Right ventricle myocardium inferior (tissue), 1 donor: ENCODE measurements at places on chromosomes 16 and 17. TPM values are rescaled to one million over a fixed set of nuclear protein-coding genes. Genes with fewer than 3 reads are reported as not detected.

GRCh38 chr16:50519602-50520001 lies 28.6 kb upstream of the NKD1 start:
- DNase-seq, result no peak

The FAM171A2 gene
- 0.70 TPM for total RNA-seq

DNA sequence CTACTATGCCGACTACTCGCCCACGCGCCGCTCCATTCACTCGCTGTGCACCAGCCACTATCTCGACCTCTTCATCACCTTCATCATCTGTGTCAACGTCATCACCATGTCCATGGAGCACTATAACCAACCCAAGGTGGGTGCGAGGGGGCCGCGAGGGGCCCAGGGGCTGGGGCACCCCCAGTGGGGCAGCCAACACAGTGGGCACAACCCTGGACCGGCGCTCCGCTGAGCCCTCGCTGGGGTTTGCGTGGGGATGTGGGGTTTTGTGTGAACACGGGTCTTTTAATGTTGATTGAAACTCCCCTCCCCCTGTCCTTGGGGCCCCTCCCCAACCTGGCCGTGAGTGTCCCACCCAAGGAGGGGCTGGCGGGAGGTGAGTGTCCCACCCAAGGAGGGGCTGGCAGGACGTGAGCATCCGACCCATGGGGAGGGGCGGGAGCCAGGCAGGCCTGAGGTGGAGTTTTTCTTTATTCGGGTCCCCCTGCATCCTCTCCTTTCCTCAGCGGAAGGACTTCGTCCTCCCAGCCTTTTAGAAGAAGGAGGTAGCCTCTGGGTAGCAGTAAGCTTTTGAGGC lies 11.2 kb downstream of the TPSG1 start:
- no peak for DNase-seq

DNA sequence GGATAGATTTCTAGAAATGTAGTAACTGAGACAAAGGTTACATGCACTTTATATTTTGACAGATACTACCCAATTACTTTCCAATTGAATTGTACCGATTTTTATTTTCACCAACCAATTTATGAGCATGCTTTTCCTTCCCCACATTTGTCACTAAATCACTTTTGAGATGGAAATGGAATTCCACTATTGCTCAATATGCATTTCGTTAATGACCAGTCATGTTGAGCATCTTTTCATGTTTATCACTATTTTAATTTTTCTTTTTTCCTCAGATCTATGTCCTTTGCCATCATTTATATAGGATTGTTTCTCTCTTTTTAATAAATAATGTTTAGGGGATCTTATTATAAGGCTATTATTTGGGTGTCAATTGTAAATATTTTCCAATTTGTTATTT lies 102.8 kb upstream of the SMIM36 start:
- no peak for DNase-seq

DNA sequence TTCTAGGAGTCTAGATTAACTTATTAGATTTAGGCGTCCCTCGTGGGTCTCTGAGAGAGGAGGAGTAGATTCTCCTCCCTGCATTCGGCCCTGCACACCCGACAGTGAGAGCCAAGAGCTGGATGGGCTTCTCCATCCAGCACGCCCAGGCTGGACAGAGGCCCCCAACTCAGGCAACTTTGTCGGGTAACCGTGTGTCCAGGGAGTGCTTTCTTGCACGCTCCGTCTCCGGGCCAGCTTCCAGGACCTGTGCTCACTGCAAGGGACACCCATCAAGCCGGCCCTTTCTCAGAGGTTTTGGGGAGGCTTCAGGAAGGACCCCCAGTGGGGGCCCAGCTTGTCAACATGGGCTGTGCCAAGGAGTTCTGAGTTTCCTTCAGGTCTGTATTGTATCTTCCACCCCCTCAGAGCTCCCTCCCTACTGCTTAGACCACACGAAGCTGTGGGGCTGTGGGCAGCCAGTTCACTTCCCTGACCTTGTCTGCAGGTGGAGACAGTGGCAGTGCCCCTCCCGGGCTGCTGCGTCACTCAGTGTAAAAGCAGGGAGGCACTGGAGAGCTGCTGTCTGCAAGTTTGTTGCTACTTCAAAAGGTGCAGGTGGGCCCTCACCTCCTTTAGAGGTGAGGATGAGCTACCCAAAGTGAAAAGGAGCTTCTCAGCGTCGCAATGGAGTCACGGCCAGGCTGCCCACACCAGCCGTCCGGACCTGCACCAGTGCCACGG lies 24.0 kb upstream of the C16orf78 start:
- DNase-seq, result no peak

- DNase-seq, result no peak
Measured at GRCh38 chr17:6096201-6097004, 26.2 kb downstream of the WSCD1 start.

DNA sequence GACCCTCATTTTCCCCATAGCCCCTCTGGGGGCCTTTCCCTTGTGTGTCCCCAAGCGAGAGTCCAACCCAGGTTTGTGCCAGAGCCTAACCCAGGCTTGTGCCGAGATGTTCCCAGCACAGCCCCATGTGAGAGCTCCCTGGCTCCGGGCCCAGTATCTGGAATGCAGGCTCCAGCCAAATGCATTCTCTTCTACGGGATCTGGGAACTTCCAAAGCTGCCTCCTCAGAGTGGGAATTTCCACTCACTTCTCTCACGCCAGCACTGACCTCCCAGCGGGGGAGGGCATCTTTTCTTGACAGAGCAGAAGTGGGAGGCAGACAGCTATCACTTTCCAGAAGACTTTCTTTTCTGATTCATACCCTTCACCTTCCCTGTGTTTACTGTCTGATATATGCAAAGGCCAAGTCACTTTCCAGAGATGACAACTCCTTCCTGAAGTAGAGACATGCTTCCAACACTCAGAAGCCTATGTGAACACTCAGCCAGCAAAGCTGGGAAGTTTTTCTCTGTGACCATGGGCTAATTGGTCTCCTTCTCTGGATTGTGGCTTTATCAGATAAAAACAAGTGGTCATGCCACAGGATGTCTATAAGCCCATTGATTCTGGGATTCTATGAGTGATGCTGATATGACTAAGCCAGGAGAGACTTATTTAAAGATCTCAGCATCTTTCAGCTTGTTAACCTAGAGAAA lies 2.5 kb upstream of the CCL2 start:
- peak; percentile 97 for DNase-seq

GRCh38 chr16:2023092-2024031 lies 3.3 kb upstream of the NHERF2 start:
- peak; percentile 98 for DNase-seq

DNA sequence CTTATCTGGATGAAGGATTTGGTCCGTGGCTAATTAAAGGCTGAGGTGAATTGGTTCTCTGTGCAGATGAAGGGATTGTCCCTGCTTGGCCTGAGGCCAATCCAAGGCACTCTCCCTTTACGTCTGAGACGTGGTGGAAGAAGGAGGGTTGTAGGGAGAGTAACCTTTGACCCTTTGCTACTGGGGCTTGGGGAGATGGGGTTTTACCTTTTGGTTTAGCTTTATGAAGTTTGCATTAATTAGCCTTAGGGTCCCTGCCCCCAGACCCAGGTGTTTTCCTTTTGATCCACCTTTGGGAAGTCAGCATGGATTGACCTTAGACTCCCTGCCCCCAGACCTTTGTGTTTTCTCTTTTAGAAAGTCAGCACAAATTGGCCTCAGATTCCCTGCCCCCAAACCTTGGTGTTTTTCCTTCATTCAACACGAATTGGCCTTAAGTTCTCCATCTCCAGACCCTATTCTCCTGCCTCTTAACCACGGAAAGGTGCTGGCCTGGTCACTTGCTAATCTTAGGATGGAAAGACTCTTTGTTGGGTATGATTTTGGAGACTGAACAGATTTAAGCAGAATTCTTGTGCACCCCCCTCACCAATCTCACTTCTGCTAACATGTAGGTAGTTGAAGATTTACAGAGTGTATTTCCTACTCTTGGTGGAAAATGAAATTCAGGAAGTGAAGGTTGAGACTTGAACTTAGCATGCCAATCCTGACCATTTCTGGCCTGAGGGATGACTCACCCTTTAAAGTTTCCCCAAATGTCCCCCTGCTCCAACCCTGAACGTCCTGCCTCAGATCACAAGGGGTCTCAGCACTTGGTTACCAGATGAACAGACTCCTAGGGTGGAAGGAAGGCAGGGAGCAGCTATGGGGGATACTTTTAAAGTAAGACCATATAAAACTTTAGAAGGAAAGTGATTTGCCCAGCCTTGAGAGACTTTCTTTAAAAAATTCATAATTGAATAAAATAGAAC lies 23.1 kb upstream of the MMD start:
- DNase-seq, result no peak

The ABCC12 gene
- 0.14 TPM for total RNA-seq

DNA sequence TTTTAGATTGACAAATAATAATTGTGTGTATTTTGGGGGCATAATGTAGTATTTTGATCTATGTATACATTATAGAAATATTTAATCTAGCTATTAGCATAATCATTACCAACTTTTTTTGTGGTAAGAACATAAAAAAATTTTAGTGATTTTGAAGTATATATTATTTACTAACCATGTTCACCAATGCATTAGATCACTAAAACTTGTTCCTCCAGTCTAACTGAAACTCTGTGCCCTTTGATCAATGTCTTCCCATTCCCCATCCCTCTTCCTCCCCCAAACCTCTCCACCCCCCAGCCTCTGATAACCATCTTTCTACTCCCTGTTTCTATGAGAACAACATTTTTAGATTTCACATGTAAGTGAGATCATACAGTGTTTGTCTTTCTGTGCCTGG lies 8.5 kb downstream of the EFCAB13 start:
- no peak for DNase-seq
